ENCODE measurements at places on chromosomes 5 and 9.

DNA sequence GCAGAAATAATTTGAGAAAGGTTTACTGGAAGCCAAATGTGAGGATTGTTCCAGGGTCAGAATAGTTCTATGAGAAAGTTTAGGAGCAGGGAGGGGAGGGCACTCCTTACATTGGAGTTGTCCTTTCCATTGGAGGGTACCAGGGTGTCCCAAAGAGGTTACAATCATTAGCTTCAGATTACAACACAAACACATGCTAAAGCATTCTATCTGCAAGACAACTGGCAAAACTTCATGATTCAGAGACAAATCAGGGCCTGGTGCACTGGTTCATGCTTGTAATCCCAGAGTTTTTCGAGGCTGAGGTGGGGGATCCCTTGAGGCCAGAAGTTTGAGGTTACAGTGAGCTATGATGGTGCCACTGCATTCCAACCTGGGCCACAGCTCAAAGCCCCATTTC is 51.8 kb downstream of the NSUN2 start:
- DNase-seq, result no peak

- DNase-seq, result no peak
These were observed 354.9 kb downstream of the CETN3 start for GRCh38 chr5:90054612-90055011.

DNA sequence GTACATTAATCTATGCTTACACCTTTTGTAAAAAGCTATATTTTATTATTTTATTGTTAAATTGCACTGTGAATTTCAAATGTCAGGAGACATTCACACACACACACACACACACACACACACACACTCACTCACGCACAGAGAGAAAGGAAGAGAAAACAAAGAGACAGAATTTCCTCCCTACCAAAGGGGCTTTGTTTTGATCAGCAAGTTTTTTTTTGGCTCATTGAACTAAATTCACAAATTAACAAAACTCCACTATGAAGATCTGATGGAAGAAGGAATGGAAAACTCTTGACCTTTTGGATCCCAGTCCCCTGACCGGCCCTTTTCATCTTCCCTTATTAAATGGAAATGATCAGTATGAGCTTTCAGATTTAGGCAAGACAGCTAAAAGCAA is 161.2 kb downstream of the PDE4D start:
- no peak for DNase-seq

DNA sequence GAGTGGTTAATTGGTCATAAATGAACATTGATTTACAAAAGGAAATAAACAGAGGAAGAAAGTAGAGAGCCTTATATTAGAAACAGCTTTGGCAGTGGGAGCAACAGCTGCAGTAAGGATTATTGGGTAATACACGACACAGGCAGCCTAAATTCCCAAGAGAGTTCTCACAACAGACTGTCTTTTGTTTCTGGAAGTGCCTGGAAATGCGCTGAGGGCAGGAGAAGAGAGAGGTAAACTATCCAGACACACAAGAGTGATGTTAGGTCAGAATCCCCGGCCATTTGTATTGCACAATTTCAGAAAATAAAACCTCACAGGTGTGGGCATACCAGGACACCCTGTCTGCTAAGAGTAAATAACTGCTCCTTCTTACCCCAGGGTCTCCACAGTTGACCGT is 450.4 kb upstream of the CTNND2 start:
- DNase-seq, result no peak

- peak; percentile 81 for DNase-seq
These were observed 3.2 kb downstream of the NEK6 start for GRCh38 chr9:124260769-124261603.

GRCh38 chr9:1619915-1620710 is 395.0 kb upstream of the SMARCA2 start:
- DNase-seq, result no peak

DNA sequence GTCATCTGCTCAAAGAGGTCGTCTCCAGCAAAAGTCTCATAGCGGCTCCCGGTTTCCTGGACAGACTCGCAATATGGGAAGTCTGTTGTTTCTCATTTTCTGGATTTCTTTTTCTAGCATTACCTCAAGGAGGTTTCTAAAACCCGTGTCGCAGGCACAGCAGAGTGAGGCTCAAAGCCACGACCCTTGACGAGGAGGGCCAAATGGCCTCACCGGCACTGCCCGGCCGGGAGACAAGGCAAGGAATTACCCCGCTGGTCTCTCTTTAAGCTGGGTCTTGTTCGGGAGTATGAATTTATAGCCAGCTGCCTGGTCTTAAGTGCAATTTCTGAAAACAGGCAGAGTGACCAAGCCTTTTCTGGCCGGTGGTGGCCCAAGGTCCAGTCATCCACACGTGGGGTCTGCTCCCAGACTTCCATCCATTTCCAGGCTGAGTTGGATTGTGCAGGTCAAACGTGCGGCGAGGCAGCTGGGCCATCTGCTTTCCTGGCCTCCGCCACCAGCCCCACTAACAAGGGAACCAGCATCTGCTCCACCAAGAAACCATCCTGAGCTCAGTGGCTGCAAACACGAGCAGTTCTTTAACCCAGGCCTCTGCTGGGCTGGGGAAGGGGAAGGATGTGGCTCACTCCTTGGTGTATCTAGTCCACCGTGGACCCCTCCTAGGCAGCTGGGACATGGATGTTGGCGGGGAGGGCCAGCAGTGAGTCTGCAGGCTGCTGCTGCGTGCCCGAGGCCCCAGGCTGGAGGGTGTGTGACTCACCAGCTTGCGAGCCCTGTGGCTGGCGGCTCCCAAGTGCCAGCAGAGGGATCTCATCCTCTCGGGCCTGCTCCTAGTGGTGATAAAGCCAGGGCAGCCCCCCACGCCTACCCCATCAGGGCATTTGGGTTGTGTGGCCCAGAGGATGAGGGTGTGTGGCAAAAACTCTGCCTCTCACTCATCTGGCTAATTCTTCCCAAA is 55.6 kb upstream of the COL5A1 start:
- DNase-seq, result no peak

DNA sequence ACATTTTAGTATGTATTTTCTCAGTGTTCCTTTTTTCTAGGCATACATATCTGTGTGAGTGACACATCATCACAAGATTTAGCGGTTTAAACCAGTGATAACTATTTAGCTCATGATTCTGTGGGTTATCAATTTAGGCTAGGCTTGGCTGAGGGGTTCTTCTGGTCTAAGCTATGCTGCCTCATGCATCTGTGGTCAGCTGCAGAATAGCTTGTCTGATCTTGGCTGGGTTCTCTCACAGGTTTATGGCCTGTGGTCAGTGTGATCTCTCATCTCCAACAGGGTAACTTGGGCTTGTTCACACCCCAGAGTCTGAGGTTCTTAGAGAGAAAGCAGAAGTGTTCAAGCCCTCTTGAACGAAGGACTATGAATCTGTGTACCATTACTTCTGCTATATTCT is 363.3 kb downstream of the KDM4C start:
- DNase-seq, result no peak

GRCh38 chr9:136690104-136690805 is 3.0 kb upstream of the AGPAT2 start:
- no peak for DNase-seq

GRCh38 chr9:136614967-136615623 is 47.6 kb upstream of the EGFL7 start:
- DNase-seq, result no peak

- no peak for DNase-seq
These were observed 97.7 kb upstream of the CDH6 start for GRCh38 chr5:31095796-31096195.

GRCh38 chr5:35485487-35485886 is 132.2 kb upstream of the SPEF2 start:
- DNase-seq, result no peak

DNA sequence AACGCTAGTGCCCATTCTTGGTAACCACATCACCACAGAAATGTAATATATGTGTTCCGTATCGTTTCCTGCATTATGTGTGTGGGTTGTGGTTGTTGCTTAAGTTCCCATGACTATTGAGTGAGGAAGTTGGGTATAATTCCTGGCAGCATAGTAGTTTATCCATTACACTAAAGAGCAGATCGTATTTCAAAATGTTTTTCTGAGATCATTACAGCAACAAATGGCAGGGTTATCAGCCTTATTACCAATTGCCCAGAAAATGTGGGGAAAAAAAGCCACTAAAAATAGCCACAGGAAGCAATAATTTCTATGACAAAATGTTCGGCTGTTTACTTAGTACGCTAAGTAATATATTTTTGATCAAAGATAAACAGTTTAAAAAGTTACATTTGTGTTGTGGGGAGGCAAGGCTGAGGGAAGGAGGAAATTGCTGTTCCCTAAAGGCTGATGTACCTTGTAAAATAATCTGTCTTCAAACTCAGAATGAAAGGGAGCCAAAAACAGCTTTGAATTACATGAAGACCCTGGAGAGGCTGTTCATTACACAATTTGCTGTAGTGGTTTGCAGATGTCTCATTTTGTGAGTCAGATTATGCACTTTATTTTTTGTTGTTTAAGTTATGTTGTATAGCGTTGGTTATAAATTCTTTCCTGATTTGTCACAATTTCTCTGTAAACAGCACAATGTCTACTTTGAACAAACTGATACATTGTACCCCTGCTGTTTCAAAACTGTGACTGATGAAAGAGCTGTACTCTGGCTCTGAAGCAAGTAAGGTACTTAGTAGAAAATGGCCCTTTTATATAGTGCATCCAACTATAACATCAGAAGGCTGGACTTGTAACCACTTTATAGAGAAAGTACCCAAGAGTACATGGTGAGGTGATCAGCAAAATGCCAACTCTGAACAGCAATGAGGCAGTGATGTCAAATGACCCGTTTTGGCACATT is 1028.5 kb downstream of the NR2F1-AS1 start:
- no peak for DNase-seq

DNA sequence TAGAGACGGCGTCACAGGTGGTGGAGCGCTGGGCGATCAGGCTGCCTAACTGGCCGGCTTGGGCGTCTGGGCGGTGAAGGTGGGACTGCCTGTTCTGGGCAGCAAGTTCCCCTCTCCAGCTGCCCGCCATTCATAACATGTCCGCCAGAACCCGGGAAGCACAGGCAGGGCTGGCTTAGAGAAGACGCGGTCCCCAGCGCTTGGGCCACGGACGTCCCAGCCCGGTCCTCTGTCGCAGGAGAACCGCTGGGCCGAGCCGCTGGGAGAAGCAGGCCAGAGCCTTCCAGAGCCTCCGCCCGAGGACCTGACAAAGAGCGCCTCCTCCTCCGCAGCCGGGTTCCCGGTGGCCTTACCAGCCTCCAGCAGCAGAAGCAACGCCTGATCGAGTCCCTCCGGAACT is 15.2 kb upstream of the HAND1 start:
- no peak for DNase-seq

- DNase-seq, result no peak
These were observed 13.5 kb upstream of the RALGDS start for GRCh38 chr9:133134388-133135145.

DNA sequence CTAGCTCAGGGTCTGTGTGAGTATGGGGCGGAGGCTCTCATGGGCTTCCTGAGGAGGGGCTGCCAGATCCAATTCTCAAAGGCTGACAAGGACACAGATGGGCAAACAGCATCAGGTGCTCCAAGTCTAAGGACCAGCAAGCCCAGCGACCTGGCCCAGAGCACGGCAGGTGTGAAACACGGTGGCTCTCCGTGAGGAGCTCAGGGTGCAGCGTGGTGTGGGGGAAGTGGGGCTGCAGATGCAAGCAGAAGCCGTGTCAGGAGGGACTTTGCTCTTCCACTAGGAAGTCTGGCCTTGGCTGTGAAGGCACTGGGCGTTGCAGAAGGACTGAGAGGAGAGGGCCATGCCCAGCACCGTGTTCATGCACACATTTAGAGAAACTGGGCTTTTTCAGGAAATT is 420.0 kb downstream of the GADD45G start:
- DNase-seq, result no peak

GRCh38 chr9:108052431-108053080 is 563.0 kb upstream of the KLF4 start:
- DNase-seq, result no peak

DNA sequence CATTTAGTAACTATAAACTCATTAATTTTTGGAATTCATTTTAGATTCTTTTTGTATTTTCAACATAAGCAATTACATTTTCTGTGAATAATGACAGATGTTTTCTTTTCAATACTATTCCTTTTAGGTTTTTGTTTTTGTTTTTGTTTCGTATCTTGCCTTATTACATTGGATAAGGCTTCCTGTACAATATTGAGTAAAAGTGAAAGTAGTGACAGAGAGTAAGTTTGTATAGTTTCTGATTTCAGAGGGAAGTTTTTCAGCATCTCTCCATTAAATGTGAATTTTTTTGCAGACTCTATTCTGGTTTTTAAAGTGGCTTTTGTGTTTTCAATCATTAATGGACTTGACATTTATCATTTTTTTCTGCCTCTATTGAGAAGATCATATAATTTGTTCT is 12.8 kb upstream of the CAMK4 start:
- no peak for DNase-seq

DNA sequence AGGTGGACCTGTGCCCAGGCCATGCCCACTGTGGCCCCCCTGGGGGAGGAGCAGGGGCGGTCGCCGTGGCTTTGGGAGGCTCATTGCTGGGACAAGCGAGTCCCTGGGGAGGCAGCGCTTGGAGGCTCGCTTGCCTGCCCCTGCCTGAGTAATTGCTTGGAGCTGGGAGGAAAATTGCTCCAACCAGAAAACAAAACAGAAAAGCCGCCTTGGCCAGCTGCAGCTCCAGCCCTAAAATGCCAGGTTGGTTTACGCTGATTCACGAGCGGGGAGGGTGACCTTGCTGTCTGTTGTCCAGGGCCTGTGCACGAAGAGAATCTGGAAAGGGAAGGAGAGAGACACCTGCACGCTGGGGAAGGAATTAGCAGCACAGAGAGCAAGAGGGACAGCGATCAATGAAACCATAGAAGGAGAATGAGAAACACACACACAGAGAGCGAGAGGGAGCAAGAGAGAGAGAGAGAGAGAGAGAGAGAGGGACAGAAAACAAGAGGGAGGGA is 25.3 kb downstream of the NTNG2 start:
- no peak for DNase-seq

GRCh38 chr9:111959468-111960359 is 63.1 kb downstream of the UGCG start:
- no peak for DNase-seq

DNA sequence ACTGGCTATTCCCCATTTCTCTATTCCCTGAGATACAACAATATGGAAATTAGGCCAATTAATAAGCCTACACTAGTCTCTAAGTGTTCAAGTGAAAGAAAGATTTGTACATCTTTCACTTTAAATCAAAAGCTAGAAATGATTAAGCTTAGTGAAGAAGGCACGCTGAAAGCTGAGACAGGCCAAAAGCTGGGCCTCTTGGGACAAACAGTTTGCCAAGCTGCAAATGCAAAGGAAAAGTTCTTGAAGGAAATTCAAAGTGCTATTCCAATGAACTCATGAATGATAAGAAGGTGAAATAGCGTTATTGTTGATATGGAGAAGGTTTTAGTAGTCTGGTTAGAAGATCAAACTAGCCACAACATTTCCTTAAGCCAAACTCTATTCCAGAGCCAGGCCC is 256.2 kb downstream of the ZSWIM6 start:
- DNase-seq, result no peak

- no peak for DNase-seq
These were observed 30.4 kb upstream of the LRRTM2 start for GRCh38 chr5:138905541-138905940.

- no peak for DNase-seq
These were observed 8.9 kb downstream of the OR13J1 start for GRCh38 chr9:35861161-35861897.

DNA sequence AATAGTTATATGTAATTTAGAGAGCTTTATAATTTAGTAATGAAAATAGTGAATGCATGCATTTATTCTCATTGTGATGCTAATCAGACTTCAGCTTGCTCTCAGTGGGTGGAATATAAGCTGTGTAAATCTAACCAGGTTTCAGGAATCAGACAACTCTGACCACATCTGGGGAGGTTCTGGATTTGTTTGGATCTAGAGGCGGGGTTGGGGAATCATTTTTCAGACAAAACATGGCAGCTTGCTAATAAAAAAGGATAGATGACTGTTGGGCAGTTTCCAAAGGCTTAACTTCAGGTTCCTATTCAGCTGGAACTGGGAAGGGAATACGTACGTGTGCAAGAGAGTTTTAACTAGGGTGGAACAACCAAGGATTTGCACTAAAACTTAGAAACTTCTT is 43.2 kb upstream of the MAMDC2 start:
- DNase-seq, result no peak
